ENCODE measurements at places on chromosomes 6 and 20. TPM values are rescaled to one million over a fixed set of nuclear protein-coding genes. Genes with fewer than 3 reads are reported as not detected.

The MSH5 gene
- total RNA-seq: 15.1 TPM

- H3K4me3 ChIP-seq: no peak overlapping the region
- H3K27ac ChIP-seq: no peak overlapping the region
Measured at GRCh38 chr6:109867970-109868358, 110.1 kb upstream of the GPR6 start.

- no peaks in the 10 kb centered on the region for H3K36me3 ChIP-seq
- no peak overlapping the region for H3K27ac ChIP-seq
- H3K4me1 ChIP-seq: no peaks in the 10 kb centered on the region
- no peaks in the 10 kb centered on the region for H3K27me3 ChIP-seq
- DNase-seq: no peak
Measured at GRCh38 chr6:124438546-124439065, 523.6 kb upstream of the RNF217 start.

GRCh38 chr6:74871757-74872156, 334.1 kb downstream of the COL12A1 start:
- peaks cover 2% of the 10 kb centered on the region for H3K4me1 ChIP-seq
- no peaks in the 10 kb centered on the region for H3K36me3 ChIP-seq
- DNase-seq: no peak
- H3K27me3 ChIP-seq: no peaks in the 10 kb centered on the region

GRCh38 chr6:119322034-119322433, 27.5 kb downstream of the MAN1A1 start:
- H3K4me3 ChIP-seq: no peak overlapping the region
- peaks cover 2% of the 10 kb centered on the region for H3K4me1 ChIP-seq
- H3K27ac ChIP-seq: no peak overlapping the region
- DNase-seq: no peak

DNA sequence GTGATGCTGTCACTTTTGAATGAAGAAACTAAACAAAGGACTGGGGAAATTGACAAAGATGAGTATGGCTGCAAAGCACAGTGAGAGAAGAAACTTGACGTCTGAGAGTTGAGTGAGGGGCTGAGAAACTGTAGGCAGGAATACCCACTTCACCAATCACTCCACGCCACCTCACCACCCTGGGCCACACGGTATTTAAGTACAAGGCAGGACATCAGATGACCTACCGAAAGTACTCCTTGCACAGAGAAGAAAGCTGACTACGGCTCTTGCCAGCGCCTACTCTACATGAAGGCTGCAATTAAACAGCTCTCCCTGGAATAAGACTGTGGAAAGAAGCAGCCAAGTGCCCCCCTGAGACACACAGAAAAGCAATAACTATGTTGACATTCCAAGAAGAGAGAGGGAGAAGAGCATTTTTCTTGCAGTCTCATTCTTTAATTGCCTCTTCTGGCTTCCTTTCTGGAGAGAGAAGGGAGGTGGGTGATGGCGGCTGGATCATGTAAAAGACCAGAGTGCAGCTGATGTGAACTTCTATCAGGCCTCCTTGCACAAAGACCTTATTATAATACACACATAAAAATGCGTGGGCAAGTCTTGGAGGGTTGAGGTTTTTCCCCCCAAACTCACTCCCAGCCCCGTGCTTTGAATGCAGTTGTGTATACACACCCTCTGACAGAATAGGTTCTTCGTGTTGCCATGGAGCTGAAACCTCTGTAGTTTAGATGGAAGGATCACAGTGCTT, 44.6 kb downstream of the HIVEP2 start:
- peaks cover 2% of the 10 kb centered on the region for H3K36me3 ChIP-seq
- H3K27ac ChIP-seq: no peak overlapping the region
- DNase-seq: no peak
- no peak overlapping the region for H3K4me3 ChIP-seq

GRCh38 chr6:106339334-106340029, 13.9 kb upstream of the ATG5 start:
- DNase-seq: no peak
- H3K4me3 ChIP-seq: no peak overlapping the region
- no peaks in the 10 kb centered on the region for H3K36me3 ChIP-seq
- no peaks in the 10 kb centered on the region for H3K4me1 ChIP-seq
- H3K27ac ChIP-seq: no peak overlapping the region

GRCh38 chr6:143397227-143398222, 53.0 kb downstream of the ADAT2 start:
- no peak overlapping the region for H3K4me3 ChIP-seq
- peak overlapping the region; percentile 60 for H3K27ac ChIP-seq
- H3K27me3 ChIP-seq: no peaks in the 10 kb centered on the region
- H3K36me3 ChIP-seq: no peaks in the 10 kb centered on the region
- peaks cover 3% of the 10 kb centered on the region for H3K4me1 ChIP-seq
- DNase-seq: peak; percentile 82

GRCh38 chr6:46637145-46637544, 15.5 kb downstream of the CYP39A1 start:
- DNase-seq: no peak
- H3K27me3 ChIP-seq: no peaks in the 10 kb centered on the region
- no peak overlapping the region for H3K27ac ChIP-seq
- no peaks in the 10 kb centered on the region for H3K4me1 ChIP-seq

GRCh38 chr6:123526128-123526527, 110.6 kb downstream of the TRDN start:
- H3K4me1 ChIP-seq: no peaks in the 10 kb centered on the region
- DNase-seq: no peak
- no peaks in the 10 kb centered on the region for H3K36me3 ChIP-seq
- no peaks in the 10 kb centered on the region for H3K27me3 ChIP-seq
- no peak overlapping the region for H3K27ac ChIP-seq
- H3K4me3 ChIP-seq: no peak overlapping the region

DNA sequence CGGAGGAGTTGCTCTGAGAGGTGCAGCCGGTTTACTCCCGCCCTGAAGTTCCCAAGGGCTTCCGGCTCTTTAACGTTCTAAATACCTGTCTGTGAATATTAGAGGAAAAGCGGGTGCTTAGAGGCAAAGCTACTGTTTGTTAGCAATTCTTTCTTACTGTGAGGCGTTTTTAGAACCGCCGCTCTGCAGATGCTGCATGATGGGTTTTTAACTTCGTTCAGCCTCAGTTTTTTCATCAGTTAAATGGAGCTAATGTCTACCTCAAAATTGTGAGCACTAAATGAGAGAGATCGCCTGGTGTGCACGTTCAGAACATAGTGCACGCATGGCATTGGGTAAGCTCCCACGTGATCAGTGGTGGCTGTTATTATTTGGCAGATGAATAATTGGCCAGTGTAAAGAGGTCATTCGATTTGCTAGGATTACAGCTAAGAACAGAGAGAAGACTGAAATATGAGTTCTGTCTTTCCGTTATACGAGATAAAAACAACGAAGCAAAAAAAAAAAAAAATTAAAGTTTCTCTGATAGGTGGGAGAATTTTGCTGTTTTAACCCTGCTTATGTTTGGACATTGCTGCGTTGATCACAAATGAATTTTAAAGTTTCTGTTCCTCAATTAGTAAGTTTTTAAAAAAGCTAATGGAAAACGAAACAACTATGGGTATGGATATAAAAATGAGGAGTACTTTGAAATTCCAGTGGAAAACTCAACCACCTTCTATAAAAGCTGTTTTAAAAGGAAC, 660 bp upstream of the TFB1M start:
- H3K27me3 ChIP-seq: no peaks in the 10 kb centered on the region
- DNase-seq: peak; percentile 75
- no peaks in the 10 kb centered on the region for H3K4me1 ChIP-seq
- no peaks in the 10 kb centered on the region for H3K36me3 ChIP-seq
- H3K27ac ChIP-seq: peak overlapping the region; percentile 61

- no peak overlapping the region for H3K4me3 ChIP-seq
- H3K27ac ChIP-seq: no peak overlapping the region
- peak; percentile 82 for DNase-seq
- no peaks in the 10 kb centered on the region for H3K27me3 ChIP-seq
- no peaks in the 10 kb centered on the region for H3K4me1 ChIP-seq
Measured at GRCh38 chr20:63846128-63846771, 15.0 kb upstream of the ABHD16B start.

DNA sequence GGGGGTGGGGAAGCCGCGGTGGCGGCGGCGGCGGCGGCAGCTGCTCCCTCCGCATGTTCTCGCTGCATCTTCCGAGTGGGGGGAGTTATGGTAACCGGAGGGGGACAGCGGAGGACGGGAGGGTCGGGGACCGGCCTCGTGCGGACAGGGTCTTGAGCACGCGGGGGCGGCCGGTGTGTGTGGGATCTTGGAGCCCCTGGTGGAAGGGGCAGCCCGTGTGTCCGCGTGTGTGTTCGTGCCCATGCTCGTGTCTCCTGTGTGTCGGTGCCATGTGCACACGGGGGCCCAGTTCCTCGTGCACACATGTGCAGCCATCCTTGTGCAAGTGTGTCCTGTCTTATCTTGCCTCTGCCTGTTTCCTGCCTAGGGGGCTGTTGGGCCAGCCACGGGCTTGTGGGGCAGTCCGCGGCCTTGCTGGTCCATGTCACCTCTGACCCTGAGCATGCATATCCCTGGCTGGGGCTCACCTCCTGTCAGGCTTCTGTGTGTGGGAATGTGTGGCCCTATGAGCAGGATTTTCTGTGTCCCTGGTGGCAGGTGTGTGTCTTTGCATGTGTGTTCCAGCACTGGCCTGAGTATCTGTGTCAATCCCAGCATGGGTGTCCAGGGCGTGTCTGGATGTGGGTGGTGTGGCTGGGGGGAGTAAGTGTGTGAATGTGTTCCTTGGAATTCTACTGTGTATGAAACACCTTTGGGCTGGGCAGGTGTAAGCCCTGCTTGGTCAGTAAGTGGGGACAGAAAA, 8.5 kb downstream of the SYNGAP1 start:
- H3K36me3 ChIP-seq: no peaks in the 10 kb centered on the region
- H3K4me1 ChIP-seq: peaks cover 1% of the 10 kb centered on the region
- DNase-seq: peak; percentile 52
- peak overlapping the region; percentile 77 for H3K4me3 ChIP-seq
- H3K27ac ChIP-seq: no peak overlapping the region

The TFAP2A gene
- 0.23 TPM for total RNA-seq

The TP53INP2 gene
- 29.7 TPM for total RNA-seq

- H3K36me3 ChIP-seq: no peaks in the 10 kb centered on the region
- peaks cover 13% of the 10 kb centered on the region for H3K4me1 ChIP-seq
- H3K27me3 ChIP-seq: no peaks in the 10 kb centered on the region
- no peak overlapping the region for H3K4me3 ChIP-seq
- DNase-seq: no peak
- no peak overlapping the region for H3K27ac ChIP-seq
Measured at GRCh38 chr6:118400582-118400981, 147.5 kb upstream of the PLN start.

The OR2W1 gene
- not detected for total RNA-seq

GRCh38 chr6:79947191-79948186, at the start of gene ELOVL4:
ELOVL4 (minus strand) TSS chr6:79947553; CDS start chr6:79947279, 274 bp downstream.
- peak within 1 kb of the TSS; percentile 60 for H3K4me3 ChIP-seq
- H3K4me1 ChIP-seq: no peaks in the 10 kb centered on the region
- no peak within 1 kb of the TSS for H3K27ac ChIP-seq
- peak; percentile 78 for DNase-seq
- H3K27me3 ChIP-seq: no peaks in the 10 kb centered on the region
- H3K36me3 ChIP-seq: no peaks in the 10 kb centered on the region

DNA sequence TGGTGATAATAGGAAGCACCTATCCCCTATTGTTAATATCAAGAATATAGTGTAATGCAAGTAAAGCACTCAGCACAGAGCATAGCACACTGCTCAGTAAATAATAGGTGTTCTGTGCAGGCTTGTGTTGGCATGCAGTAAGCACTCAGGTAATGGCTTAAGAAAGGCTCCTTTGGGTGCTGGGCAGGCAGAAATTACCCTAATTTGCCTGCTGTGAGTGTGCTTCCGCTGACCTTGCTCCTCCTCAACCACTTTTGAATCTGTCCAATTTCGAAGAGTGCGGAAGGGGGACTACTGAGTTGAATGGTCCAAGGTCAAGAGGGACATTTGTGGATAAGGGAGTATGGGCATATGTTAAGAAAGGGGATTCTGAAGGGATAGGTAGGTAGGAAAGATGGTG, 15.4 kb downstream of the SRSF3 start:
- no peak overlapping the region for H3K4me3 ChIP-seq
- H3K27me3 ChIP-seq: no peaks in the 10 kb centered on the region
- H3K36me3 ChIP-seq: peaks cover 5% of the 10 kb centered on the region
- no peak for DNase-seq

The AKAP12 gene
- total RNA-seq: 77.7 TPM

GRCh38 chr6:35219683-35220326, 6.0 kb downstream of the SCUBE3 start:
- no peak overlapping the region for H3K27ac ChIP-seq
- peaks cover 4% of the 10 kb centered on the region for H3K4me1 ChIP-seq
- DNase-seq: no peak
- H3K36me3 ChIP-seq: no peaks in the 10 kb centered on the region
- H3K4me3 ChIP-seq: no peak overlapping the region

The RHAG gene
- not detected for total RNA-seq

- peaks cover 3% of the 10 kb centered on the region for H3K4me1 ChIP-seq
- H3K4me3 ChIP-seq: no peak overlapping the region
- no peaks in the 10 kb centered on the region for H3K27me3 ChIP-seq
- peaks cover 2% of the 10 kb centered on the region for H3K36me3 ChIP-seq
- DNase-seq: no peak
Measured at GRCh38 chr6:158161566-158162254, 6.4 kb downstream of the SERAC1 start.

- H3K4me1 ChIP-seq: no peaks in the 10 kb centered on the region
- no peaks in the 10 kb centered on the region for H3K36me3 ChIP-seq
- no peak overlapping the region for H3K4me3 ChIP-seq
Measured at GRCh38 chr6:8513174-8513573, 77.8 kb upstream of the SLC35B3 start.

DNA sequence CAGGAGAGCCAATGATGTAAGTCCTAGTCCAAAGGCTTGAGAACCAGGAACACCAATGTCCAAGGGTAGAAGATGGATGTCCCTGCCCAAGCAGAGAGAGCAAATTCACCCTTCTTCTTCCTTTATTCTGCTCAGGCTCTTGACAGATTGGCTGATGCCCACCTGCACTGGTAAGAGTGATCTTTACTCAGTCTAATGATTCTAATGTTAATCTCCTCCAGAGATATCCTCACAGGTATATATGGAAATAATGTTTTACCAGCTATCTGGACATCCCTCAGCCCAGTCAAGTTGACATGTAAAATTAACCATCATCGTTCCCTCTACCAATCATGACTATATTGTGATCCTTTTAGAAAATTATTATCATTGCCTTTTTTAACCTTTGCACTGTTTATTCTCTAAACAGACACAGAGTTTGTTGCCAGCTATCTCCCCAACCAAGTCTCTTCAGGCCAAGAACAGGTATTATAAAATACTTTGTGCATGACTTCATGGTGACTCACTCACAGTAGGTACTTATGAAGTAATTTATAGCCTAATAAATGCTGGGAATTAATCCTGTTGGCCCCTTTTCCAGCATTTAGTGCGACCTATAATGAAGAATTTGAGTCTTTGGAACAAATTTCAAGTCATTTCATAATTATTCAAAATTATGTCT, 26.2 kb upstream of the TSHZ2 start:
- H3K4me3 ChIP-seq: no peak overlapping the region
- no peaks in the 10 kb centered on the region for H3K27me3 ChIP-seq
- H3K36me3 ChIP-seq: no peaks in the 10 kb centered on the region
- DNase-seq: no peak

The APCDD1L gene
- 1.7 TPM for total RNA-seq
